ENCODE measurements at places on chromosomes 12 and 14.

- no peak for DNase-seq
Measured at GRCh38 chr14:66709291-66709690, 201.3 kb downstream of the GPHN start.

GRCh38 chr12:47023953-47024352, 55.5 kb upstream of the PCED1B start:
- DNase-seq, result no peak

DNA sequence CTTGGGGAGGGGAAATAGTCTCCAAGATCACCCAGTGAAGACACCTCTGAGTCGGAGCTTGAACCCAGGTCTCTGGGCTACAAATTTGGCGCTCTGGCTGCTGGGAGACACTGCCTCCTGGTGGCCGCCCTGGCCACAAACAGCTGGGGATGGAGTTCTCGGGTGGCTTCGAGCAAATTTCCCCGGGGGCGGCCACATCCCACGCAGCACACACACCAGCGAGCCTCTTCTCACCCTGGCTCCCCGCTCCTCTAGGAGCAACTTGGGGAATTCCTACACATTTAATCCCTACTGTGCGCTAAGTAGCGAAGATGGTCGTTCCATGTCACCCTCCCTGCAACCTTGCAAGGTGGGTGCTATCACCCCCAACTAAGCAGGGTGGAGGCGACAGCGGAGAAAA, 66.2 kb upstream of the BEGAIN start:
- no peak for DNase-seq

- DNase-seq, result no peak
Measured at GRCh38 chr12:12909995-12910420, 18.6 kb downstream of the GPRC5A start.

- no peak for DNase-seq
Measured at GRCh38 chr12:132673288-132674179, 13.6 kb downstream of the POLE start.

GRCh38 chr12:64219145-64219544, 3.0 kb downstream of the KICS2 start:
- no peak for DNase-seq

- no peak for DNase-seq
Measured at GRCh38 chr14:100709289-100710284, 17.1 kb upstream of the DLK1 start.

- no peak for DNase-seq
Measured at GRCh38 chr12:15797818-15798217, 8.6 kb upstream of the EPS8 start.

- DNase-seq, result no peak
Measured at GRCh38 chr12:85363382-85364190, 83.6 kb downstream of the ALX1 start.

DNA sequence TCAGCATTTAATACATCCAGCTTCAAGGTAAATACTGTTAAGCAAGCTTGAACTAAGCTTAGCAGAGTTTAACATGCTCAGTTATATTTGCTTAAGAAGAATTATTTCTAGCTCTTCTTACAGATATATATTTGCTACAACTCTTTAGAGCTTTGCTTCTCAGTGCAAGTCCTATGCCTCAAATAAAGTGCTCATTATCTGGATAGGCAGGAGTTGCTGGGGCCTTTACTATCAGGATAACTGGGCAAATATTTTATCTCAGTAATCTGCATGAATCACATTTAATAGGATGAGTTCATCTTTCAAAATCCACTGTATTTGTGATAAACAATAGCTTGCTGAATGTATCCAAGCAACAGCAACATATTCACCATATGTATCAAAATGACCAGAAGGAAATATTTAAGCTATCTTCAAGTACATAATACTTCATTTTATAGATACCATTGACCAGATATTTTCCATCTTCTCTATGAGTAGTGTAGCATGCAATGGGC, 187.6 kb downstream of the NOVA1 start:
- DNase-seq, result no peak

GRCh38 chr12:85741046-85741445, 95.2 kb downstream of the RASSF9 start:
- DNase-seq, result no peak

GRCh38 chr12:120598674-120599463, 17.7 kb upstream of the POP5 start:
- no peak for DNase-seq

DNA sequence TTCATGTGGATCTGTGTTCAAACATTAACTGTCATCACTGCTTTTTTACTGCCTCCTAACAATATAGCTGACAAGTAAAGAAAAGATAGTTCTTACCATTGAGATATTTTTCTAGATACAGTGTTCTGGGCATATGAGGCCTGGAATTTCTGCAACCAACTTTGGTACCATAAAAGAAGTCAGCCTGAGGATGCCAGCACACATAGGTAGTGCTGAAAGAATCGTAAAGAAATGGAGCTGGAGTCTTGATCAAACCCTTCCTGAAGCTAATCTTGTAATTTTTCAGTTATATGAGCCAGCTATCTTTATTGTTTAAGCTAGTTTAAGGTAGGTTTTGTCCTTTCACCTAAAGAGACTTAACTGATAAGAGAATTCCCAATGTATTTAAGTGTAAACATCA, 11.3 kb downstream of the ERG28 start:
- DNase-seq, result no peak
